ENCODE measurements at places on chromosomes 1 and 21.

- DNase-seq, result no peak
These were observed 263.4 kb upstream of the SNX7 start for GRCh38 chr1:98398092-98398491.

DNA sequence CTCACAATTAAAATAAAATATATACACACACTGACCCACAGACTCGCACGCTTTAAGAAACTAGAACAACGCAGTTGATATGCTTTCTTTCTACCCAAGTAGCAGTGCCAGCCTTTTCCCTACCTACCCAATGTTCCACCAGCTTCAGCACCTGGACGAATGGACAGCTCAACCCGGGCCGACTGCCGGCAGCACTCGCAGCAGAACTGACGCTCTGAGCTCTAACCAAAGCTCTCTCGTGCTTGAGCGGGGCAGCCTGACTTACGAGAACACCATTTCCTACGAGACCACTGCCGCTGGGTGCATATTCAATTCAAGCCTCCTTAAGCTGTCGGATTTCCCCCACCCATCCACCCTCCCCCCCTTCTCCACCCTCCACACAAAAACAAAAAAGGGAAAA, 127.4 kb upstream of the DPYD start:
- DNase-seq, result peak; percentile 53

- no peak for DNase-seq
These were observed 84.4 kb upstream of the CXADR start for GRCh38 chr21:17428484-17428869.

GRCh38 chr1:162165528-162165927, 96.0 kb downstream of the NOS1AP start:
- no peak for DNase-seq

GRCh38 chr1:184881941-184882913, 92.1 kb downstream of the NIBAN1 start:
- no peak for DNase-seq

- DNase-seq, result no peak
These were observed 104.9 kb upstream of the SOD1 start for GRCh38 chr21:31554511-31555022.

DNA sequence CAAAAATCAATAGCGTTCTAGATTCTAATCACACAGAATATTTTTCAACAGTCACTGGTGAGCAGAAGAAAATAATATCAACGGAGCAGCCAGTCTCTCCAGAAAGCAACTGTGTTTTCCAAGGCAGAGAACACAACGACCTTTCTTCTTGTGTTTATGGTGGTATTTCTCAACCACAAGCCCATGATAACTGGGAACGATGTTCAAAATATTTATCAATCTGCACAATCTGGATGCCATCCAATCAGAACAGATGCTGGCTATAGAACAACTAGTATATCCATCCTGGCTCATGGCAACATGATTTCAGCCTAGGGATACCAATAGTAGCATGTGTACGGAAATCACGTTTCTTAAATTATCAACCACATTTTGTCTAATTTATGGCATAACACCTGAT, 162.7 kb upstream of the RUNX1 start:
- DNase-seq, result no peak

GRCh38 chr1:100879422-100879821, 15.2 kb downstream of the EXTL2 start:
- DNase-seq, result no peak

DNA sequence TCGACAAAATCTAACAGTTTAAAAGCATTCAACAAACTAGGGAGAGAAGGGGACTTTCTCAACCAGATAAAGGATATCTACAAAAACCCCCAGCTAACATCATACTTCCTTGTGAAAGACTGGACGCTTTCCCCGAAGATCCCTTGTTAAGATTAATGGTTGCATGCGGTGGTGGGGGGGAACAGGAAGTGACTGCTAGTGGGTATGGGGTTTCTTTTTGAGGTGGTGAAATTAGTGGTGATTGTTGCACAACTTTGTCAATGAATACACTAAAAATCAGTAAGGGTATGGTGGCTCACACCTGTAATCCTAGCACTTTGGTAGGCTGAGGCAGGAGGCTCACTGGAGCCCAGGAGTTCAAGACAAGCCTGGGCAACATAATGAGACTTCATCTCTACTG, 26.9 kb upstream of the EYA3 start:
- peak; percentile 73 for DNase-seq

DNA sequence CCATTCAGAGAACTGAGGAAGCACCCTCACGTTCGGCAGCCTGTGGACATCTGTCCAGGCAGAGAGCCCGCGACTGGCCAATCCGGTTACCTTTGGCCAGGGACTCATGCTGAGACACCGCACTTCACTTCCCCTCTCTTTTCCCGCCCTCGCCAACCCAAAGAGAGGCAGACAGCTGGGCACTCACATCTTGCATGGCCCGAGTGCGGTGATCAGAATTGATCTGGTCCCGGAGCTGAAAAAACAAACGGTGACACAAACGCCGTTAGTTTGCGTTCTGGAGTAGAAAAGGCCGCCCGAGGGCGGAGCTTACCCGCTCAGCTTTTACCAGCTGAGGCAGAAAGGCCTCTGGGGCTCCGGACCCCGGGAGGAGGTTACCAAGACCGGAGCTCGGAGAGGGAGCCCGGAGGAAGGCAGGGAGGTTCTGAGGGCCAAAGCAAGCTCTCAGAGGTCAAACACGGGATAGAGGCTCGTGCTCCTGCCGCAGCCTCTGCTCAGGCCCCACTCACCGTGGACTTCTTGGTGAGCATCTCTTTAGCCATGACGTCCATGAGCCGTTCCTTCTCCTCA, 376 bp downstream of the SF3A3 start:
- DNase-seq, result peak; percentile 13

DNA sequence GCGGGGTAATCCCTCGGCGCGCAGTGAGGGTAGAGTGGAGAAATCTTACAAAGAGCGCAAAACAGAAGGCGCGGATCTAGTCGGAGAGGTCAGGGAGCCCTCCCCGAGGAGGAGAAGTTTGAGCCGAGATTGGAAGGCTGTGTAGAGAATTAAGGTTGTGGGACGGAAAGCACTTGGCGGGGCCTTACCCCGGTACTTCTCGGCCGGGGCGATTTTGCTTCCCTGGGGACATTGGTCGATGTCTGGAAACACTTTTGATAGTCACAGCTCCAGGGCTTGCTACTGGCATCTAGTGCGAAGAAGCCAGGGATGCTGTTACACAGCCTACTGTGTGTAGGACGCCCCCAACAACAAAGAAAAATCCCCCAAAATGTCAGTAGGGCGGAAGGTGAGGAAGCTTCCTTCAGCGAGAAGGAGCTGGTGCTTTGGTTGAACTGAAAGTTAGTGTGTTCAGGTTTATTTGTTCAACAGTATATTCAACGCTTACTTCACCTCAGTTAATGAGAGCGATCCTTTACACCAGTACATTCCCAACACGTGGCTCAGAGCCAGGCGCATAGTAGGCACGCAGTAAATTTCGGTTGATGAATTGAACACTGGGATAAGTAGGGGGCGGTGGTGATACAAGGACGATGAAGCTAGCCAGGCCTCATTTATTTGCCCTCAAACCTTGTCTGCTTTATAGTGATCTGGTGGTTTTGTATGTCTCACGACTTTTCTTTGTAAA, 807 bp downstream of the CEP85 start:
- DNase-seq, result no peak

DNA sequence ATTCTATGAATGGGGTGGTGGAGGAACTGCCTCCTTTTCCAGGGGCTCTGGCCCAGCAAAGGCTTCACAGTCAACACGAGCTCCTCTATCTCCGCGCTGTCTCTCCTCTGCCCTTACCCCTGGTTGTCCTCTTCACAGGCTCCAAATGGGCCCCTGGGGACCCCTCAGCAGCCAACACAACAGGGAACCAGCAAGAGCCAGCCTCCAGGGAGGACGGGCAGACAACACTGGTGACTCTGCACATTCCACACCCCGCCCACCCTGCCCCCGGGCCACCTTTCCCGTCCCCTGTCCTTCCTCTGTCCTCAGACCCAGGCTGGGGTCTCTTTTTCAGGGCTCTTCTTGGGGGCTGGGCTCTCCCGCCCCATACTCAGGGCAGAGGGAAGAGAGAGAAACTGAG, 17.5 kb upstream of the ETV3 start:
- no peak for DNase-seq

- no peak for DNase-seq
These were observed 13.0 kb downstream of the ADCY10 start for GRCh38 chr1:167900907-167901306.

- DNase-seq, result no peak
These were observed 87.2 kb upstream of the IVNS1ABP start for GRCh38 chr1:185404291-185404690.

DNA sequence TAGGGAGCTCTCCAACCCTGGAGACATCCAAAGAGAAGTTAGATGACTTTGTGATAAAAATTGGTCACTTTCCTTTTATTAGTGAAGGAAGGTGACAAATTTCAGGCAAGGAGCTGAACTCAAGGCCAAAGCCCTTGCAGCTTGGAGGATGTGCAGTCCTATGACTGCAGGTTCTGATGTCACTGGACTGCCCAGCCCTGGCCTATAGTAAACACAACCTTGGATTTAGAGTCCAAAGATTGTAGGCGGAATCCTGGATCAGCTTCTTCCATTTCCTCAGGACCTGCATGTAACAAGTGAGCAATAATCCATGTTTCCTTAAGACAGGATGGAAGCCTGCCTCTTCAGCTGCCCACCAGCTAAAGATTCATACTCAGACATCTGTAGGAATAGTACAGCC, 169.3 kb upstream of the ZC3H12A start:
- DNase-seq, result no peak

GRCh38 chr1:53025034-53025768, 36.8 kb upstream of the PODN start:
- DNase-seq, result no peak

- no peak for DNase-seq
These were observed 100.1 kb upstream of the IGSF21 start for GRCh38 chr1:18007391-18008041.

GRCh38 chr1:119565131-119565772, 58.2 kb downstream of the HSD3B1 start:
- peak; percentile 23 for DNase-seq

DNA sequence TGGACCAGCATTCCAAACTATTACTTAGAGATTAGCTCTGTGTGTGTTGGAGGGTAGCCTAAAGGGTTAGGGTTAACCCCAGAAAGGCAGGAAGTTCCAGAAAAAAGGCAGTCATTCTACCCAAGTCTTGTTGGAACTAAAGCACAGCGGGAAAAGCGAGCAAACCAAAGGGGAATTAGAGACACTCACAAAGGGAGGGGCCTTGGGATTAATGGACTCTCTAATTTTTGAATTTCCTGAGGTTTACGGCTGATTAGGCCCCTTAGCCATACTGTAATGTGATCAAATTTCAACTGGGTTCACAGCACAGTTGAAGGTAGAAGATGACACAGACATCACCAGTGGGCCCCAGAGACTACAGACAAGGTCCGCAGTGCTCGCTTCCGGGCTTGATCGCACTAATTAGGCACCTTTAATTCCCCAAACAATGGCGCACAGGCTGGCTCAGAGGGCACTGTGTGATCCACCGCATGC, 28.3 kb downstream of the CAPZB start:
- no peak for DNase-seq

DNA sequence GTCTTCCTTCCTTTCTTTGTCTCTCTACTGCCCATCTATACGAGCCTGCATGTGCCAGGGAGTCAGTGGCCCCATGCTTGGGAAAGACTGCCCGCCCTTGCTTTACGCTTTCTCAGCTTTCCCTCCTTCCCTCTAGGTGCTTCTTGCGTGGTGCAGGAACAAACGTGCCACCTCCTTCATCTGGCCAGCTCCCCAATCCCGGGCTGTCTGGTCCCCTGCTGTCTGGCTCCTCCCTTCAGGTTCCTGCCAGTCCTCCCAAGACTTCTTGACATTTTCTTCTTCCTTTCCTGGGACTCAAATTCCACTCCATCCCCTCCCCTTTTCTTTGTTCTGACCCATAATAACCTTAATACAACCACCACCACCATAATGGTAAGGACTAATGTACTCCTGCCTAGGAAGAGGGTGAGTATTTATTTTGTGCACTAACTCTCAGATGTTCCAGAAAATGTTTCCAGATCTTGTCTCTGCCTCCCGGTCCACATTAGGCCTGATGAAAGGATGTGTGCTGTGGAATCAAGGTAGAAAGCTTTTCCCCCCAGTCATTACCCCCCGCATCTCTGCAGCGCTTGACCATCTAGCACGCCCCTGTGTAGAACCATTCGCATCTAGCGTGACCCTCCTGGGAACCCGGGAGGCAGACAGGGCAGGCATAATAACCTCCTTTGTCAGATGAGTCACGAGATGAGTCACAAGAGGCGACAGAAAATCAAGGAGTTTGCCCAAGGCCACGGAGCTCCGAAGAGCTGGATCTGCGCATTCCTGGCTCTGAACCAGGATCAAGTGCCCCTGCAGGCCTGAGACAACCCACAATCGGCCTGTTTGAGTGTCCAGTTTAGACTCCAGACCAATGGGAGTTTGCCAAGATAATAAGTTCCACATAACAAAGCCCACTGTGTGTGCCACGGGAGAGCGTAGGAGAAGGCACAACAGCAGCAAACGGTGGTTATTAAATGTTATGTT, 60.1 kb upstream of the NEK2 start:
- DNase-seq, result no peak

DNA sequence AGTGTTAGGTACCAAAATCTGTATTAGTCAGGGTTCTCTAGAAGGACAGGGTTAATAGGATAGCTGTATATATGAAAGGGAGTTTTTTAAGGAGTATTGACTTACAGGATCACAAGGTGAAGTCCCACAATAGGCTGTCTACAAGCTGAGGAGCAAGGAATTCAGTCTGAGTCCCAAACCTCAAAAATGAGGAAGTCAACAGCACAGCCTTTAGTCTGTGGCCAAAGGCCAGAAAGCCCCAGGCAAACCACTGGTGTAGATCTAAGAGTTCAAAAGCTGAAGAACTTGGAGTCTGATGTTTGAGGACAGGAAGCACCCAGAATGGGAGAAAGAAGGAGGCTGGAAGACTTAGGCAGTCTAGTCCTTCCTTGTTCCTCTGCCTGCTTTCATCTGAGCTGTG, 487.5 kb upstream of the CHRM3 start:
- no peak for DNase-seq

GRCh38 chr1:43980255-43981134, 1.5 kb downstream of the B4GALT2 start:
- no peak for DNase-seq

- DNase-seq, result no peak
These were observed 2.4 kb downstream of the PEAR1 start for GRCh38 chr1:156895927-156896326.

DNA sequence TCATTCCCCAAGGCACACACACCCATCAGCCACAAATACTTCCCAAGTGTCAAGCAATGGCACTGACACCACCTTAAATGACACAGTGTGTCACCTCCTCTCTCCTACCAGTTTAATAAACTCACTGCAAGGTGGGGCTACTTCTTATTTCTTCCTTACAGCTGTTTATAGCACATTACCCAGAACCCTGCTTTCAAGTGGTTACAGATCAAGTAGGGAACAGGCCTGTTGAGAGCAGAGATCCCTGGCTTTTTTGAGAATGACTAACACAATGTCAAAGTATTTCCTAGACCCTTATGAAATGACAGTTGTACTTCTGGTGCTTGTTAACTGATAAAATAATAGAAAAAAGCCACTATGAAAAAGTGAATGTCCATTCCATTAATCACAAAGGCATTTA, 19.8 kb downstream of the ZBTB17 start:
- DNase-seq, result no peak

- no peak for DNase-seq
These were observed 602 bp downstream of the SH3BGRL3 start for GRCh38 chr1:26280333-26281042.
